Activated CD4-positive, alpha-beta T cell treated with anti-CD3 and anti-CD28 coated beads, Interleukin-2, amount 50 U/mL, for 24 hours (primary cell): ENCODE measurements at places on chromosomes 6 and 20.

DNA sequence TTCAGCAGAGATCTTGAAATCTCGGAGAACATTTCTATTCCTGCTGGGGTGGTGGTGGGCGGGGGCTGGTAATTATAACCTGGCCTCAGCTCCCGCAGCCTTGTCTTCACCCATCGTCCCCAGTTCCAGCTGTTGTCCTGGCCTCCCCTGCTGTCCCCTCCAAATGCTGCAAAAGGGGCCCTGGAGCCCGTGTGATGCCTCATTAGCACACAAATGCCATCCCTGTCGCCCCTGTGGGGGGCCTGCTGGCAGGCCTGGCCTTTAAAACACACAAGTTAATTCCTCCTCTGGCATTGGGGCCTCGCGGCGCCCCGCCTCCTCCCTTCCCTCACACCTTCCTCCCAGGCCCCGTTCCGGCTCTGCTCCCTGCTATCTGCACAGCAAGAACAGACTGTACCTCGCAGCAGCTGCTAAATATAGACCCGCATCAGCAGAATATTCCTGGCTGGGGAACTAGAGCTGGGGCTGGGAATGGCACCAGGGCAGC, 85.7 kb downstream of the CDH22 start:
- no peak for DNase-seq

DNA sequence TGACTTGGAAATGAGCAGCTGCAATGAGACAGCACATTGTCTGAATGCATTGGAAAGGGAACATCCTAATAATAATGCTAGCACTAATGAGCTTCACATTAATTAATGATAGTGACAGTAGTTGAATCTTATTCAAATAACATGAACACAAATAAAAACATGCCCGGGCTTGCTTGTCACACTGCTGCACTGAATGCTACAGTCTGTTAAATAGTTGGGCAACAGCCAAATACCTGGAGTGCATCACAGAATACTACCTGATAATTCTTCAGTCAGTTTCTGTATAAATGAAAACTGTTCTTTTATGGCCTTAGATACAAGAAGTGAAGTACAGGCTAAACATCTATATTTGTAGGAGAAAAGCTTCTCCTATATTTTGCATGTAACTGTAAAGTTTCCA, 458.7 kb downstream of the RNF144B start:
- no peak for DNase-seq

DNA sequence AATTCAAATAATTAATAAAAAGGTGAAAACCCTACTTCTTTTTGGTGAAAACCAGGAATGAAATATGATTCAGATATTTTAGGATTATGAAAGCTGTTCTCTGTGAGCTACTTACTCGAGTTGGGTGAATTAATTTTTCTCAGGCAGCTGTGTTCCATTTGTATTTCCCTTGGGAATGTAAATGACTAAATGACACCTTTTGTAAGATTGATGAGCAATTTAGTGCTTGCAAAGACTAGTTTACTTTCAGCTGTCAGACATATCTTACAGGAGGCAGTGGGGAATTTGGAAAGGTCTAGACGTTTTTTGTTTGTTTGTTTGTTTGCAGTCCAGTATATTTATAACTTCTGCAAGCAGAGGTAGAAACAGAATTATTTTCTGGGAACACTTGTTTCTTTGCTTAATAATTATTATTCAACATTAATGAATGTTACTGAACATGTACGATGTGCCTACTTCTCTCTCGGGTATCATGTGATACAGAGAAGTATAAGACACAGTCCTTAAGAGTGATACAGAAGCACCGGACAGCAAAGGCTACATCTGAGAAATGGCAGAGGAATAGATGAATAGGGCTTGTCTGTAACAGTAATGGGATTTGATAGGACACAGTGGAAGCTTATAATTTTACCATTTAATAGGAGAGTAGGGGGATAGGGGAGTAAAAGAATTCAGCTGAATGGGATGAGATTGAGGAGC, 91.3 kb downstream of the AKAP7 start:
- no peak for DNase-seq

- no peak for DNase-seq
These were observed 85.1 kb downstream of the GJA1 start for GRCh38 chr6:121520337-121521163.

GRCh38 chr6:107179004-107179403, 63.7 kb upstream of the BEND3 start:
- DNase-seq: no peak

DNA sequence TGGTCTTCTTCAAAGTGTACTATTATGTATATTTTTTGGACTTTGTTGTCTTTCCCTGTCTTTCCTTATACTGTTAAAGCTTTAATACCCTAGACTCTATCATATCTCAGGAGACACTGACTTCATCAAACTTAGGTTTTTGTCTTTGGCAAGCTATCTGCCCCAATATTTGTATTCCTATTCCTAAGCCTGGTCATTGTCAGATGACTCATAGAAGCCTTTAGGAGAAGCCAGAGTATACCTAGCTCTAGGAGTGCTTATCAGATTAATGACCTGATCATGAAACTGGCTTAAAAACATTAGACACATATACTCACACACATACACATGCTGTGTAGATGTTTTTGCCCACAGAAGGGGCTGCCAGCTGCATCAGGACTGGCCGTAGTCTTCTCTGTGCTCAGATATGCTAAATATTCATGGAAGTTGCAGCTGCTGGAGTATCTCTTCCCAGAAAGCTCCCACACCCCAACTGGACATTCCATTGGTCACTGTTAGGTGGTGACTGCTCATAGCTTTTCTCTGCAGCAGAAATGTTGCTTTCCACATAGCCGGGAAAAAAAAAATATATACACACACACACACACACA, 102.0 kb downstream of the ANKS1A start:
- no peak for DNase-seq

DNA sequence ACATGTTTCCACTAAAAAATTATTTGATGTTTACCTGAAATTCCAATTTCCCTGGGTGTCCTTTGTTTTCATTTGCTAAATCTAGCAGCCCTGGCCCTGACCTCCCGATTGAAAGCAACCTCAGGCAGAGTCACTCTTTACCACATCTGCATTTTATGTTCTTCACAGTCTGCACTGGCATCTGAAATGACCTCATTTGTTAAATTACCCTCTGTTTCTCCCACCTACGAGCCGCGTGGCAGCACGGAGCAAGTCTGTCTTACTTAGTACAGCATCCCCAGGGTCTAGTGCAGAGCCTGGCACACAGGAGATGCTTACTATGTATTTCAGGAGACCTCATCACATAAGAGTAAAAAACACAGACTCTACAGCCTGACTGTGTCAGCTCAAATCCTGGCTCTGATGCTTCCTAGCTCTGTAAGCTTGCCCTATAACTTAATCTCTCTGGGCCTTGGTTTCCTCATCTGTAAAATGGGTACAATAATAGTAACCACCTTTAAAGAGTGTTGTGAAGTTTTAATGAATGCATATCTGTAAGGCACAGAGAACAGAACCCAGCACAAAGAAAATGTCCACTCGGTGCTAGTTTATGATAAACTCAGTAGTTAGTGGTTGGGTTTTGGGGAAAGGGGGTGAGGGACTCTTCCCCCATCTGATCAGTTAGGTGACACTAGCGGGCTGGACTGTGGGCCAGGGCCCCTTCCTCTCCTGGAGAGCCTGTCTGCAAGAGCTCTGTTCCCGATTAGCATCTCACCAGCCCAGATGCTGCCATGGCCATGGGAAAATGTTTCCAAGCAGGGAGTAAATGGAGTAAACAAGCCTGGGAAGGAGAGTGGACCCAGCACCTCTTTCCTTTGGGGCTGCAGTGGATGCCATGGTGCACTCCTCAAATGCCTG, 88.2 kb downstream of the PREX1 start:
- no peak for DNase-seq

GRCh38 chr6:97021194-97021593, 96.7 kb downstream of the KLHL32 start:
- DNase-seq: no peak

DNA sequence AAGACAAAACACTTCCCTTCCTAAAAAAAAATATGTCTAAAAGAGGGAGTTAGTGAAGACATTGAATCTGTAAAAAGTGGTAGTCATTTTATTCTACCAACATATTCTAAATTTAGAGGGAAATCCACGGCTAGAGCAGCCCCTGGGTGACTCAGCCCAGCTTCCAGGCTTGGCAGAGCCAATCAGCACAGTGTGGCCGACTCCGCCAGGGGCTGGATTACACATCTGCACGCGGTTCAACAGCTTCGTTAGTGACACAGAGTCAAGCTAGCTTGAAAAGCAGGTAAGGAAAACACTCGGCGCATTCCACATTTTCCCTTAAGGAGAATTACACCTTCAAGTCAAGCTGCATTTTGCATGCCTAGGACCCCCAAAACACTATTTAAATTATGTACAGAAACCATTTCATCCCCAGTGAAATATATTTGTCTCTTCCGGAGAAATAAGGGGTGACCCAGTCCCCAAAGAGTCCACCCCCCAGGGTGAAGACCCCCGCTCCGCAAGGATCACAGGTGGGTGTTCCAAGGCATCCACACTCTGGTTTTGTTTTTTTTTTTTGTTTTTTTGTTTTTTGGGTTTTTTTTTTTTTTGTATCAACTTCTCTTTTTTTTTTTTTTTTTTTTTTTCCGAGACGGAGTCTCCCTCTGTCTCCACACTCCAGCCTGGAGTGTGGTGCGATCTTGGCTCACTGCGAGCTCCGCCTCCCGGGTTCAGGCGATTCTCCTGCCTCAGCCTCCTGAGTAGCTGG, 58.4 kb upstream of the ARID1B start:
- no peak for DNase-seq

DNA sequence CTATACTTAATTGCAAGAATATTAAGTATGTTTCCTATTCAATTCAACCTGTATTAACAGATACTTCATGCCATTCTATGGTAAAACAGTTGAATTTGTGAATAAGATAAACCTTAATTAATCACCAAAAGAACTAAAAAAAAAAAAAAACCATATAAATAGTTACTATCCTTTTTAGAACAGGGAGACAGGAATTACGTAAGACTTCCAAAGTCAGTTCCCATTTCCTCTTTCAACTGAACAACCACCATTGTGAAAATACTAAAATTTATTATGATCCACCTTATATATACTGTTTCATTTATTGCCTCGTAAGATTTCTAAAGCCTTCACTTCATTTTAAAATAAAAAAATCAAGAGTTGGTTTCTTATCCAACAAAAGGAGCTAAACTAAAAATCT, 9.4 kb downstream of the CCNC start:
- no peak for DNase-seq

GRCh38 chr6:106730264-106730663, 100.9 kb downstream of the QRSL1 start:
- no peak for DNase-seq

GRCh38 chr6:91580635-91581034, 993.8 kb upstream of the MAP3K7 start:
- DNase-seq: no peak
